8988T (cell line): ENCODE measurements at places on chromosomes 7 and 10.
A peak's percentile ranks its signal among the peaks of the same experiment; 100 is the strongest.

DNA sequence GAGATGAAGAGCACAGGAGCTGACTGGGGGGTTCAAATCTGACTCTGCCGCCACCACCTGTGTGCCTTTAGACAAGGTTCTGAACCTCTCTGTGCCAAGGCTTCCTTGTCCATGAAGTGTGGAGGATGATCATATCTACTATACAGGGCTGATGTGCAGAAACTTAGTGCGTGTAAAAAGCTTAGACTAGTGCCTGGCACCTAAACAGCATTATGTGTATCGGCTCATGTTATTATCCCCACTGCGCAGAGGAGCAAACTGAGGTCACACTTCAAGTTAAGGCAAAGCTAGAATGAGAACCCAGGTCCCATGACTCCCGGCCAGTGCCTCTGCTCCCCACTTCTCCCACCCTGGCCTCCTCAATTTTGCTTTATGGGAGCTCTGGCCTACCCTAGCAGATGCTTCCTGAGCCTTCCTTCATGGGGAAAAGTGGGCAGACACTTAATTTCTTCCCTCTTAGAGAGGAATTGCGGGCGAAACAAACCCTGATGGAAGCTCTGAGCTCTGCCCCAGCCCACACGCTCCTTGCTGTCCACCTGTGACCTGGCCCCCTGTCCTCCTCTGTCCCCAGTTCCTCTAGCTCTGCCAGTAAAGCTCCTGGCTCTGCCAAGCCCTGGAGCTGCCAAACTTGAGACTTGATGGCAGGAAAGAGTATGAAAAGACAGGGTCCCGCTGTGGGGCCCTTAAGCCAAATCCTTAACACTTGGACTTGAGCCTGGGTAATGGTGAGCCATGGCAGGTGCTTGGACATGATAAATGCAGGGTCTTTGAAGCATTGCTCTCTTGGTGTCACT is 71.0 kb downstream of the CDH23 start:
- no peak for DNase-seq

GRCh38 chr10:102624751-102625645 is 19.3 kb upstream of the TRIM8 start:
- no peak for DNase-seq

- no peak for DNase-seq
These were observed 92.2 kb downstream of the AVL9 start for GRCh38 chr7:32587411-32587948.

DNA sequence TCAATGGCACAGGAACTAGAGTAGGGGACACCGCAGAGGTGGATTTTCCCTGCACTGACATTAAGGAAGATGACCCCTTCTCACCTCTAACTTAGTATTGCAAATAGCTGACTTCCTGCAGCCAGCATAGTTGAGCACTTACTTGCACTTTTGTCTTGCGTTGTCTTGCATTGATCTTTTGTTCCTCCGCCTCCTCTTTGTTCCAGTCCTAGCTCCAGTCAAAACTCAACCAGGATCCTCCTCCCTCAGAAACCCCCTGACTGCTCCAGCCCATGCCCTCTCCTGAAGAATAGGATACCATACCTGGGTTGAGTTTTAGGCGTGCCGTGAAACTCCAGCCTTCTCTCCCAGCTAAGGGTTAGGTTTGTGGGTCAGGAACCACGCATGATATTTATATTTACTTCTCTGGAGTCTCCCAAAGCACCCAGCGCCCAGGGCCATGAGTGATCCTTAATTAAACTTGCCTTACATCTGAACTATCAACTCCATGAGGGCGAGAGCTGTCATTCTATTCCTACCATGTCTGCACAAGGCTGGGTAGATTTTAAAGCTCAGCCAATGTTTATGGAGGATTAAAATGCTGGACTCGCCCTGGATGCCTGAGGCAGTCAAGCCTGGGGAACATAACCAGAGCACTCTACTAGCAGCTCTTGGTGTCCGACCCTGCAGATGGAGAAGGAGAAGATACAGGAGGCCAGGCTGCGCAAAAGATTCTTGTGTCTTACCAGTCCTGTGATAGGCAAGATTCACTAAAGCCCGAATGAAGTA is 14.1 kb downstream of the ZNF467 start:
- no peak for DNase-seq

- no peak for DNase-seq
These were observed 186.1 kb downstream of the SRPK2 start for GRCh38 chr7:105202616-105203015.

GRCh38 chr7:153381275-153382040 is 621.9 kb downstream of the ACTR3B start:
- no peak for DNase-seq

DNA sequence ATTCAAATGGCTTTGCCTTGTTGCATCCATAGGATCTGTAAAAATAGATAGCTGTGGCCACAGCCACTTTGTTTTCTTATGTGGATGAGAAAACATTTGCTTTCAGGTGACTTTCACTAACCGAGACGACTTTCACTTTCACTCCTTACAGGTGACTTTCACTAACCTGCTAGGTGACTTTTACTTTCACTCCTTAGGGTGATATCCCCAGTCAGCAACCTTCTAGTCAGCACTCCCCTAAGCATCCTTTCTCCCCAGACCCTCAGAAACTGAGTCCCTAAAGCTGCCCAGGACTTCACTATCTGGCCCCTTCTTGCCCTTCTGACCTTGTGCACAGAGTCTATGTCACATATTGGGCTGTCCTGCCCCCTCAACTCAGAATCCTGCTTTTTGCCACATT is 177.5 kb downstream of the RELN start:
- no peak for DNase-seq

DNA sequence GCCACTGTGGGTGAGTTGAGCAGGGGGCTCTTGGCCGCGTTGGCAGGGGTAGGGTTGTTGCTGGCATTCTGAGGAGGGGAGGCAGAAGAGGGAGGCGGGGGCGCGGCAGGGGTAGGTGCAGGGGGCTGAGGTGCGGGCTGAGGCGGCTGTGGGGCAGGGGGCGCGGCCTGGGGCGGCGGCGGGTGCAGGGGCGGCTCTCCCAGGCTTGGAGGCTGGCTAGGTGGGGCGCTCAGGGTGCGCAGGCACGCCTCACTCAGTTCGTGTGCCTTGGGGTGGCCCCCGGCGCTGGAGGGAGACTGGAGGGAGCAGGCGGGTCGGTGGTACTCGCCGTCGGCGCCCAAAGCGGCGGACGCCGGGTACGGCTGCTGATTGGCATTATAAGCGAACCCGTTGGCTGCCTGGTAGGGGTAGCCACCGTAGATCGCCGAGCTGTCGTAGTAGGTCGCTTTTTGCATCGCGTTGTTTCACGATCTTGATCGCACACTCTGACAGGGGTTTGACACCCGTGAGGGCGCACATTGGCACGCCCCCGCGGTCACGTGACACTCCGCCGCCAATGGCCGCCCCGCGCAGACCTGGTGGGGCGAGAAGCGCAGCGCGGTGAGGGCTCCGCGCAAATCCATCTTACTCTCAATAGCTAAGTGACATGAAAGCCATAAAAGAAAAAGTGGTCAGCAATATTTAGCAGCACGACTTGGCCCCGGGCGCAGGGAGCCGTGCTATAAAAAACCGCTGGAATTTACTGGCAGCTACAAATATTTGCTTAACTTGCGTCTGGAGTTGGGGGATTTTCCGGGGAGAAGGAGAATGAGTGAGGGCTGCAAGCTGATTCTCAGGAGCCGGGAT is 7.9 kb upstream of the HOXA2 start:
- DNase-seq, result peak; percentile 84

DNA sequence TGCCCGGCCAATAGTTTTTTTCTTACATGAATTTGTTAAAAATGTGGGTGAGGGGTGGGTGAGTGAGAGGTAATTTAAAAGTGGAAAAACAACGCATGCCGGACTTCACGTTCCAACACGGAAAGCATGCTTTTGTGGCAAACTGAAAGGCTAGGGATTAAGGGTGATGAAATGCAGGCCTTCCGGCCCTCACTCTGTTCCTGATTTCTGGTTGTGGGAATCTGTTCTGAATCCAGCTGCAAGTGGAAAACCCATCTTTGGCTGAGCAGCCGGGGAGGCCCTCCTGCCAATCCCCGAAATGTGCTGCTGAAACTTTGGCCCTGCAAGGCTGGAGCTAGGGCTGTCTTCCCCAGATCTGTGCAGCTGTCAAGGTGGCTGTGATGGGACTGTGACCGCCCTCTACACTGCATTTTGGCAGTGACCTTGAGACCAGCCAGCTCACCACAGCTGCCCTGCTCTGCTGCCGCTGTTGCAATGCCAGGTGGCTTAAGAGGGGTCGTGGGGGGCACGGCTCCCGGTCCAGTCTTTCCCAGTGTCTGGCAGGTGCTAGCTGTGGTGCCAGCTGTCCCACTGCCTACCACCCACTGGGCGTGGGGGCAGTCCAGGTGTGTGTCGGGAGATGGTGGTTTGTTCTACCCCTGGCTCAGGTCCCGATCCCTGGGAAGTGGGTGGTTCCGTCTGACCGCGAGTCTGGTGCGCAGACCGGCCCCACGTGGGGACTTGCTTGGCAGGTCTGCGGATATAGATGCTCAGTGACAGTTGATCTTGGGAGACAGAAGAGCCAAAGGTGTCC is 39.0 kb downstream of the TET1 start:
- no peak for DNase-seq

DNA sequence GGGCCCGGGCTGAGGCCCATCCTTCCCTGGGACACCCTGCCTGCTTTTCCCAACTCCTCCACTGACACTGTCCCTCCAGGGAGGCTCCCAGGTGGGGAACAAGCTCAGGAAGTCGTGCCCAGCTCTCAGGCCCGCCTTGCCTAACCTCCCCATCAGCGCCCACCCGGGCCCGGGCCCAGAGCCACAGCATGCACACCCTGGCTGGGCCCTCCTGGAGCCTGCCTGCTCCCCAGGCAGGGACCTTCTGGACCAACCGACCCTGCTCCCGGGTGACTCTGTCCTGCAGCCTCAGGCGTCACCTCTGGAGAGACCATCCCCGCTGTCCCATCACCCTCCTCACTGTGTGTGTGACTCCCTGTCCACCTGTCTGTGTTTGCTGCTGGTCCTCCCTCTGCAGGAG is 1.8 kb upstream of the TMEM184A start:
- peak; percentile 9 for DNase-seq

DNA sequence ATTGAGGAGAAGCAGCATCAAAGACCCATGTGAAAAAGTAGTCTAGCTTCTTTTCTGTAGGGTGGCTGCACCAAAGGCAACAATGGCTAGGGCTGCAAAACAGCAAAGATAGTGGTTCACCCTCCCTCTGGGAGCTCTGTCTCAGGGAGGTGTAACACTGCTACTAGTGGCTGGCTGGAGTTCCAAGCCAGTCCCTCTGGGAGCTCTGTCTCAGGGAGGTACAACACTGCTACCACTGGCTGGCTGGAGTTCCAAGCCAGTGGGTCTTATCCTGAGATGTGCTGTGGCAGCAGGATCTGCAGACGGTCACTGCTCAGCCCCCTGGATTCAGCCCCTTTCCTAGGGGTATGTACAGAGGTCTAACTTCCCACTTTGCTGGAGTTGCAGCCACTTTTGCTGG is 37.9 kb upstream of the TMEM140 start:
- no peak for DNase-seq

DNA sequence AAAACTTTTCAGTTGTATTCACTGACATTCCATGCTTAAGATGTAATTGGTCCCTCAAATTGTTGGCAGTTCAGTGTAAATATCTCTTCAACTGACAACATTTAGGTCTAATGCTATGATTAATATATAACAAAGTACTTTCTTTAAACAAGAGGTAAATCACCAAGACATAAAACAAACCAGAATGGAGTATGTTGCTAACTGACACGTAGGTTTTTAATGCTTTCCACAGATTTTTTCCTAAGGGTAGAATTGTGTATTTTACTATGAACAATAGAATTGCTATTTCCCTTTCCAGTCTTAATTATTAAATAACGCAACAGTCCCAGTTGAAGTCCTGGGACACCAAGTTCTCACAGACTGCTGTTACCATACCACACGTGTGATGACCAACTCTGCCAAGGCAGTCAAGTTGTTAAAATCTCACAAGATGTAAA is 4.1 kb downstream of the JCAD start:
- no peak for DNase-seq

DNA sequence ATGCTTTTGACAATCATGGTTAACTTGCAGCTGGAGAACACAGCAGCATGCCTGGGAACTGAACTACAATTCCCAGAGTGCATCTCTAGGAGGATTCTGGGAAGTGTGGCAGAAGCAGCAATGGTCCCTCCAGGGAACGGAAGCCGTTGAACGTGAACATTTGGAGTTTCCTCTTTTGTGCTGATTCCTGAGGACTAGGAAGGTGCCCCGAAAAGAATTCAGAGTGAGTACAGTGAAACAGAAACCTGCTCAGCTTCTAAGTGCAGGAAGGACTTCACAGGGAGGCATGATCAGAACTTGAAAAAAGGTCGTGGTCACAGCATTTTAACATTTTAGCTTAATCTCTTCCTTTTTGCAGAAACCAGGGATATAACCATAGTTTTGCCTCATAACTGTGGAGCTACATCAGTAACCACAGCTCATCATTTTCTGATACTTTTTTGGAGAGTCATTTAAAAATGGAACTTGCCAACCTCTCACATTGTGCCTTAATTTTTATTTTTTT is at the start of gene NUDT13:
NUDT13 (plus strand) TSS at position 111 of the 505 bp plus-strand sequence. CDS start 3,911 bp downstream, outside the sequence.
- no peak for DNase-seq

GRCh38 chr10:80203835-80204676 is 1.3 kb downstream of the ANXA11 start:
- no peak for DNase-seq

GRCh38 chr7:139995017-139995915 is 67.5 kb downstream of the PARP12 start:
- no peak for DNase-seq

GRCh38 chr10:127441350-127442219 is 107.5 kb upstream of the NPS start:
- no peak for DNase-seq

DNA sequence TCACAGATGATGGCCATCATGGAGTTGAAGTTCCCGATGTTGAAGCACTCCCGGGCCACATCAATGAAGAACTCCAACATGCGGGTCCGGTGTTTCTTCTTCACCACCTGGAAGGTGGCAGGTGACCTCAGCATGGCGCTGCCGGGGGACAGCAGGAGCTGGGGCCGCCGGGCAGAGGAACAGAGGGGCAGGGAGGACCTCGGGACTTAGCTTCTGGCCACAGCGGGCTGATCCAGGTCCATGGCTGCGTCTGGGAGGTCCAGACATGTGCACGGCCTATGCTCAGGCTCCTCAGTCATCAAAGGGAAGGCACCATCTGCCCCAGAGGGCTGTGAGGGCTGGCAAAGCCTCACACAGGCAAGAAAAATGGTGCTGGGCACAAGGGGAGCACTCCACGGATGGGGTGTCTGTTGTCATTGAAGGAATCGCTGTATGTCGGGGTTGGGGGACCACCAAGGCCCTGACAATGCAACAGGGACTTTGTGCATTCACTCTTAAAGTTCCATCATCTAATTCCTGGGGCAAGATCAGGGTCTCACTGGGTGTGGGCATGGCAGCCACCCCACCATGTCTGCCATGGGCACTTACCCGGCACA is 60.9 kb downstream of the CSGALNACT2 start:
- DNase-seq, result peak; percentile 6

GRCh38 chr10:83539528-83540308 is 599.6 kb upstream of the GHITM start:
- DNase-seq, result no peak

DNA sequence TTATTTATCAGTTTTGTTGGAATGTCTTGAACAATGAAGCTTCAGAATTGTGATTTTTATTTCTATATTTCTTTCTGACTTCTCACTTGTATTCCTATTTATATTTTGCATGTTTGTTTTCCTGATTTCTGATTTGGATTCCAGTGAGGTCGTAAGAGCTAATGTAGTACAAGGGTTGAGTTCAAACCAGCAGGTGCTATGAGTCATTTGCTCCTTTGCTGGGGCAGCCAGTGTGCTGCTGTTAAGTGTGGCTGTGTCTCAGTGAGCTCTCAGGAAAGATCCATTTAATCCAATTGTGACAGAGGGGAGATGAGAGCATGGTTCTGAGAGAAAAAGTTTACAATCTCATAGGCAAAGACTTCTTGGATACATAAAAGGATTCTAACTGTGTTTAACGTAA is 48.6 kb downstream of the MCU start:
- no peak for DNase-seq

GRCh38 chr7:150471886-150472285 is 21.5 kb downstream of the GIMAP8 start:
- DNase-seq, result no peak
